Caki2 (cell line): ENCODE measurements at places on chromosomes 4 and X.
A peak's percentile ranks its signal among the peaks of the same experiment; 100 is the strongest.

- DNase-seq = no peak
These were observed 150.3 kb downstream of the RELL1 start for GRCh38 chr4:37535872-37536271.

GRCh38 chrX:111131572-111131971 is 35.6 kb downstream of the PAK3 start:
- DNase-seq = no peak

DNA sequence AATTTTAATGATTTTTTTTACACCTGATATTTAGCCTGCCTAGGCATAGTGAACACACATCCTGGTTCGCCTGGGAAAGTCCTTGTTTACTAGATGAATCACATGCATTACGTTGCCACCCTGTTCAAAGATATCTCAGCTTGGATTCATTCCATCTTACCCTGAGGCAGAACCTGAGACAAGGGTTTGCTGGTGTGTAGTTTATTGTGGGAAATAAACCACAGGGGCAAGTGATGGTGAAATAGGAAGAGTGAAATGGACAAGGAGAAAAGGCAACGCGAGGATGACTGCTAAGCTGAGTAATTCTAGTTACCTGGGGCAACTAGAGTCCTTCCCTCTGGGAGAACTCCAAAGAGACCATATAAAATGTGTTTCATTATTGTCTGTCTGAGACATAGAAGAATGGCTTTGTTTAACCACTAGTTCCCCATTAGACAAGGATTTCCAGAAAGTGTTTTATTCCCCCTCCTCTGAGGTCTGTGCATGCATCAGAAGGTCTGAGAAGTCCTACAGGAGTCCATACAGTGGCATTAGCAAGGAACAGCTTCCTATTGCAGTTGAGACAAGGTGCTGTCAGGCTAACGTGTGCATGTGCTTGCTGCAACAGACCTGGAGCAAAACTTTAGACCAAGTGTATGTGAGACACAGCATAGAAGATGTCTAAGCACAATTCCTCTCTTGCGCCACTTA is 797.3 kb upstream of the FRG1 start:
- peak; percentile 88 for DNase-seq

DNA sequence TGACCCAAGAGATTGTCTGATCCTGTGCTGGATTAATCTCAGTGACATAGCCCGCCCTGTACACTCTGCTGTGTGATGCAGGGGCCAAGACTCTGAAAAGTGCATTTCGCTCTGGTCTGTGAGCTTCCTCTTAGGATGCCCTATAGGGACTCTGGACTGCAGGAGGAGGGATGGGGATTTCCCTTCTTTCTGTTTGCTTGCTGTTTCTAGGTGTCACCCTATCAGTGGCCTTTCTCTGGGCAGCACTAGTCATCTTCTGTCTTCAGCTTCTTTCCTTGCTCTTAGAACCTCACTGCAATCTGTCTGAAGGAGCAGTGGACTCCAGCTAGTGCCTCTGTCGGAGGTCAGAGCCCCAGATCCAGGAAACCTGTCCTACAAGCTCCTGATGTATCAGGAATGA is 34.5 kb upstream of the SCRG1 start:
- no peak for DNase-seq

DNA sequence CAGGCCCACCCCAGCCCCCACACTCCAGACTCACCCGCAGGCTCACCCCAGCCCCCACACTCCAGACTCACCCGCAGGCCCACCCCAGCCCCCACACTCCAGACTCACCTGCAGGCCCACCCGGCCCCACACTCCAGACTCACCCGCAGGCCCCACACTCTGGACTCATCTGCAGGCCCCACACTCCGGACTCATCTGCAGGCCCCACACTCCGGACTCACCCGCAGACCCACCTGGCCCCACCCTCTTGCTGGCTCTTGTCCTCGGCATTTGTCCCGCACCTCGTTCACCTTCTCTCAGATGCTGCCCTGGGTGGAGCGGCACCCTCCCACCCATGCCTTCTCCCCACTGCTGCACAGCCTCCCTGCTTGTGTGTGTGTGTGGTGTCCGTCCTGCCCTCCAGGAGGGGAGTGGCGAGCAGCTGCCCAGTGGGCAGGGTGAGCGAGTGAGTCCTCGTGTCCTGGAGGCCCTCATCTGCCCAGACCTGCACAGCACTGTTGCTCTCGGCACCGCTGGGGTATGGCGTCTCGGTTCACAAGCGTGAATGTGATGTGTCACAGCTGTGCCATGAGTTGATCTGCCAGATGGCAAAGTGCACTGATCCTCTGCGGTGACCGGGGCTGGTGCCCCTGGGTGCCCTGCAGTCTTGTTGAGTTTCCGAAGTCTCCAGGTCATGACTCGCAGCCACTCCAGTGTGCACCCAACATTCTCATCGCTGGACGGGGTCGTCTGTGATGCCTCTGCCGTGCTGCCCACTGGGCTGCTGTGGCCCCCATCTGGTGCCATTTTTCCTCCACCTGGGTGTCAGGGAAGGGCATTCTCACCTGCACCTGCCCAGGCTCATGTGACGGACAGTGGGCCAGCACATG is 27.7 kb downstream of the MAEA start:
- no peak for DNase-seq
